ENCODE measurements at places on chromosomes 11 and 22.

DNA sequence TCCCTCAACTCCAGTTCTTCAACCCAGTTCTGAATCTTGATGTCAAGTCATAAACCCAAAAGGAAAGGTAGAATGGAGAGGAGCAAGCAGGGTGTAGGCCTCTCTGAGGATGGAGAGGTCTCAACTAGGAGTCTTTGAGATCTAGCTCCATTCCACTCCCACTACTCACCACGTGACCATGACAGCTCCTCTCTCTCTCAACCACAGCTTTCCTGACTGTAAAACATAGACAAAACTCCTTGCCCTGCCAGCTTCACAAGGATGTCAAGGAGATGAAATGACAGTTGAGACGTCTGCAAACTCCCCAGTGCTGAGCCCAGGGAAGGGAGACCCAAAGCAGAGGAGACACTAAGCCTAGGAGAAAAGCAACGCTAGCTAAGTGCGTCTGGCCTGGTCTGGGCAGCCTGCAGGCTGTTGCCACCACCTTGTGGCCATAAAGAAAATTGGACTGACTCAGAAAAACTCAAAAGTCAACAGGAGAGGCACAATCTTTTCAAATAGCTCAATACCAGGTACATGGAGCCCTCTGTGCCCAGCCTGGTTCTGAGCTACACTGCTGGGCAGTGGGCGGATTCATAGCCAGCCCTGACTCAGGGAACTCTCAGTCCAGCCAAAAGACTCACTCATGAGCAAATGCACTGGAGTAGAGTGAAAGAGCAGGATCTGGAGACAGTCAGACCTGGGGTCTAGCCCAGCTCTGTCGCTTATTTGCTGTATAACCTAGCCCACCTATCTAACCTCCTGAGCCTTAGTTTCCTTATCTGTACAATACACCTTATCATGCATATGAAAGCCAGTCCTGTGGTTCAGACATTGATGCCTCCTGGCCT lies 3.4 kb downstream of the CLPB start:
- DNase-seq = peak; percentile 30

GRCh38 chr11:102283116-102283485 lies 34.2 kb upstream of the BIRC3 start:
- DNase-seq = no peak

- DNase-seq = no peak
Observed at GRCh38 chr11:120465921-120466534, 45.5 kb upstream of the GRIK4 start.

GRCh38 chr11:130314184-130314749 lies 450 bp downstream of the ZBTB44 start:
- DNase-seq = peak; percentile 57

- no peak for DNase-seq
Observed at GRCh38 chr22:25347752-25348102, 128.3 kb downstream of the CRYBB2 start.

DNA sequence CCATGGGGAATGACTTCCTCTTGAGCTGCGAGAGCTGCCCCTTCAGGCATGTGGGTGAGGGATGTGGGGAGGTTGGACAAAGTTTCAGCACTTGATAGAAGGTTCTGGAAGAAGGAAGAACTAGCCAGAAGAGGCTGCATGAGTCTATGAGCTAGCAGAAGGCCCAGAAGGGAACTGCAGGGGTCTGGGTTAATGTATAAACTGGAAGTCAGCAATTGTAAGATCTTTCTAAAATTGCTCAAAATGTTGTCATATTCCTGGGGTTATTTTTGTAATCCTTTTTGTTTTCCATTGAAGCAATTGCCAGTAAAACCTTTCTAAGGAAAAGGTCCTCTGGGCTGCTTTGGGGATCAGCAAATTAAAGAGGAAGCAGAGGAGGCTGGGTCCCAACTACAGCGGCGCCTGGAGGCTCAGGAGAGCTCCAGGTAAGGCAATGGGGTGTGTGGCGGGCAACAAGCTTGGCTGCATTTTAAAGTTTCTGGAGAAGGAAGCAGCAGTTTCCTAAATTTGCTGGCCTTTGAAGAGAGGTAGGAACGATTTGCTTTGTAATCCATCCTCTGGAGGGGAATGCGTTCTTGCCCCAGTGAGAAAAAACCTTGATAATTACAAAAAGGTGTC lies 29.2 kb downstream of the ADAMTS15 start:
- no peak for DNase-seq

- DNase-seq = no peak
Observed at GRCh38 chr11:78612721-78613377, 38.2 kb upstream of the NARS2 start.

DNA sequence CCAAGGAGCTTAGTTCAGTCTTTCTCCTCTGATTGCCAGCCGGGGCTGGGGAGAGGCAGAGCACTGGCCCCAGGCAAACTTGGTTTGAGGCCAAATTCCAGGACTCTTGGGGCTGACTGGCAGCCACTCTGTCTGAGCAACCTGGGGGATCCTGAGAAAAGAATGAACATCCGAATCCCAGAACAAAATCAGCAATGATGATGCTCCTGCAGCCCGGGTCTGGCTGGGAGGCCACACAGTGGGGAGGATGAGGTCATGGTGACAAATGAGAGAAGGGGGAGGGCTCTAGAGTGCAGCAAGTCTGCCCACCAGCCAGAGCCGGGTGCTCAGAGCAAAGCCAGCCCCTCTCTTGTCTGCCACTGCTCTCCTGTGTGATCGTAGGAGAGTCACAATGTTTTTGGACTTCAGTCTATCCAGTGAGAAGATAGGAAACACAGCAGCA lies 71.8 kb upstream of the PAX6 start:
- DNase-seq = peak; percentile 34

GRCh38 chr11:45361551-45361950 lies 75.4 kb upstream of the SYT13 start:
- DNase-seq = no peak

DNA sequence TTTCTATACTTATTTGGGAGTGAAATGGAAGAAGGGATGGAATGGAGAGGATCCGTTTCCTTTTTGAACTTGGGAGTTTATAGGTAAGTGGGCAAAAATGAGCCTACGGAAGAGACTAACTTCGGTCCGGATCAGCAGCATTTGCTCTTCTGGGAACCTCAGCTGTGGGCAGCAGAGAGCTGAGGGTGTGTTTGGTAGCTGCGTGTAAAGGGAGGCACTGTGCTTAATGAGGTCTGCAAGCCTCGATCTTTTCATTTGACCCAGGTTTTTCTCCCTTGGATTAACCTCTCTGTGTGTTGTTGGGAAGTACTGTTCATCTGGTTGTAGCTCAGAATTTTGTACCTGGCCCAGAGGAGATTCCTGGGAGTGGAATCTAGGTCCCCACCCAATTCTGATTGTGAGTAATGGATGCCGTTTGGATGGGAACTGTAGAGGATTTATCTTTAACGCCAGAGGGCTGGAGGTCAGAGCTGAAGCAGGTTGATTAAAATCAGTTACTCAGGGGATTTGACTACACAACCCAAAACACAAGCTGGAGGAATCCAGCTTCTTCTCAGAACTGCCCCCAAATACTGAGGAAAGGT lies 201.6 kb upstream of the SORL1-AS1 start:
- no peak for DNase-seq

- DNase-seq = no peak
Observed at GRCh38 chr11:68878022-68878421, 25.6 kb downstream of the MRPL21 start.

DNA sequence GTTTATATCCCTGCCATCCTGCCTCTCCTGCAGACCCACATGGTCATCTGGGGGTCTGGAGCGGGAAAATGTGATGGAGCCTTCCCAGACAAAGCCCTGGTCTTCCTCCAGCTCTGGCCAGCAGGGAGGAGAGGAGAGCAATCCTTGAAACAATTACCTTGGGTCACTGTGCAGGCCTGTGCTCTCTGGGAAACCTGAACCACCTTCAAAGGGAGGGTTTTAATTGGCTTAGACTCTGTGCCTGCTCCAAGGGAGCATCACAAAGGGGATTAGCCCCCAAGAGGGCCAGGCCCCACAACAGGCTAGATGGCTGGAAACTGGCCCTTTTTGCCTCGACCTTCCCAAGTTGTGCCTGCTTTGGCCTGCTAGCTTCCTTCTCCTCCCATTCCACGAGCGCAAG lies 351.9 kb downstream of the TENM4 start:
- no peak for DNase-seq

GRCh38 chr11:6142936-6143335 lies 27.2 kb downstream of the OR52B2 start:
- no peak for DNase-seq

- no peak for DNase-seq
Observed at GRCh38 chr22:50157709-50158375, 12.7 kb upstream of the PANX2 start.

- no peak for DNase-seq
Observed at GRCh38 chr11:126366064-126366822, 10.8 kb downstream of the ST3GAL4 start.

GRCh38 chr22:23579870-23580575 lies at the start of gene IGLL1:
Gene IGLL1 (minus strand): TSS chr22:23580290. CDS start chr22:23580190, 100 bp downstream.
- no peak for DNase-seq

DNA sequence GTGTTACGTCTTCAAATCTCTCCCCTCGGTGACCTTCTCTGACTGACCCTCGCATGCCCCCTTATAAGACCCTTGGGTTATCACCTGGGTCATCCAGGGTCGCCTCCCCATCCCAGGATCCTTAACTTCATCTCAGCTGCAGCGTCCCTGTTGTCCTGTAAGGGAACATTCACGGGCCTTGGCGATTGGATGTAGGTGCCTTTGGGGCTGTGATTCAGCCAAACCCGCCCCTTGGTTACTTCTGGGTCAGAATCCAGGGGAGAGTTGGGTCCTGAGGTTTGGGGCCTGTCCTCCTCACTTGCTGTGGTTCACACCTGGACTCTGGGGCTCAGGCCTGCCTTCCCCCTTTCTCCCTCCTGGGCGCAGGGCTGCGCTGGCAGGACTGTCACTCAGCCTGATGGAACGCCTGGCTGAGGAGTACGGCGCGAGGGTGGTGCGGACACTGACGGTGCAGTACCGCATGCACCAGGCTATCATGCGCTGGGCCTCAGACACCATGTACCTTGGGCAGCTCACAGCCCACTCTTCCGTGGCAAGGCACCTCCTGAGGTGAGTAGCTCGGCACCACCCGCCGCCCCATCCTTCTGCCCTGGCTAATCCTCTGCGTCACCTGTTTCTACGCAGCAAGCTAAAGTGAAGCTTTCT lies 29.4 kb downstream of the IGHMBP2 start:
- no peak for DNase-seq

GRCh38 chr11:66429983-66430602 lies 8.6 kb downstream of the MRPL11 start:
- DNase-seq = peak; percentile 47

- DNase-seq = no peak
Observed at GRCh38 chr11:97445561-97445960, 1055.7 kb downstream of the JRKL start.

DNA sequence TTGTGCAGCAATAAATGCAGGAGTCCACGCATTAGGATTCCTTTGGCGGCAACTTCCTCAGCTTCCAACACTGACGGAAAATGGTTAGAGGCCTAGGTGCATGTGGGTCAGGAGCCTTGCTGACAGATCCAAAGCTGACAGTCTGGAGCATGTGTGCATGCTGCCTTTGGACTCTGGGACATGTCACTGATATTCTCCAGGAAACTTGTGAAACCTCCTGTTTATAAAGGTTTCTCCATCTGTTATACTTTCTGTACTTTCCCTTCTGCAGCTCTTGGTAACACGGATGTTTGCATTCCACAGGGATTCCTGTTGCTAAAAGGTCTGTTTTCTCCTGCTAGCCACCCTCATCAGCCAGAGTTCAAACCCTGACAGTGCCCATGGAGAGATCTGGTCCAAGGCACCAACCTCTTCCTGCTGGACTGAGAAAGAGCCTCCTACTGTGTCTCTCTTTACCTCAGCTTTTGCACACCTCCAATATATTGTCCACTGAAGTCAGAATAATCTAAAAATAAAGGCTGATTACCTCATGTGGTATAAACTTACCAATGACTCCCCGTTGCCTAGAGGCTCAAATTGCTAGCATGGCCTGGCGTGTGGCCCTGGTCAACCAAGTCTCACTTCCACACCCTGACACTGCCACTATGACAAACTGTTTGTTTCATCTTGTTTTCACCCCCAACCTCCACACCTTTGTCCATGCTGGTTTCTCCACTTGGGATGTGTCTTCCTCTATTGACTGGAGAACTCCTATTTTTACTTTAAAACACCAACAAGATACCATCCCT lies 31.1 kb upstream of the LYVE1 start:
- DNase-seq = no peak

DNA sequence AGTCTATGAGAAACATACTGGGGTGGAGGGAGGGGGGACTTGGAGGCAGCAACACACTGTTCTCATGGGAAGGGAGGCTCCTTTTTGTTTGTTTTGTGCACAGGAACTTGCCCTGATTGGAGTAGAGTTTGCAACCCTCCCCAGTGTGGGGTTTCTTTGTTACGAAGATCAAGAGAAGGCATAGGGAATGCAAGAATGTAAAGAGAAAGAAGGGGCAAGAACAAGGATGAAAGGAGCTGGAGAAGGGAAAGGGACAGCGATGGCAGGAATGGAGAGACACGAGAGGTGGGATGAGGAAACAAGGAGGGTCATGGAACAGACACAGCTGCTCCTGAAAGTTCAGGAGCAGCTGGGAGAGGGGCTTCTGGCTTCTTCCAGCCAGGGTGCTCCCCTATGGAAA lies 611.7 kb downstream of the NTM start:
- no peak for DNase-seq

- peak; percentile 69 for DNase-seq
Observed at GRCh38 chr11:70029115-70029860, 48.8 kb upstream of the ANO1 start.

- no peak for DNase-seq
Observed at GRCh38 chr22:48923996-48924395, 903.7 kb downstream of the BRD1 start.

DNA sequence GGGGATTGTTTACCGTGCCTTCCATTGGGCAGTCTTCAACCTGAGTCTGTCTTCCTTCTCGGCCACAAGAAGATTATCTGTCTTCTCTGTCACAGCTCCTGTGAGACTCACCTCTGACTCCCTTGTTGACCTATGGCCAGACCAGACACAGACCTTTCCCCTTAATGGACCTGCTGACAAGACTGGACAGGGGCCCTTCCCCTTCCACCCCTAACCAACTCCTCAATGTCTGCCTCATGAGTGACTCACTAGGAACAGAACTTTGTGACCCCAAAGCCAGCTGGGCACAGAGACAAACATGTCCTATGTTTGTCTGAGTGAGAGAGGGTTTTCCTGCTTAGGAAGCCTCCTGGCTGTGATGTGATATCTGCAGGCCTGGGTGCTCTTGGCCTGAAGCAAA lies 405.0 kb downstream of the BRD1 start:
- DNase-seq = no peak

DNA sequence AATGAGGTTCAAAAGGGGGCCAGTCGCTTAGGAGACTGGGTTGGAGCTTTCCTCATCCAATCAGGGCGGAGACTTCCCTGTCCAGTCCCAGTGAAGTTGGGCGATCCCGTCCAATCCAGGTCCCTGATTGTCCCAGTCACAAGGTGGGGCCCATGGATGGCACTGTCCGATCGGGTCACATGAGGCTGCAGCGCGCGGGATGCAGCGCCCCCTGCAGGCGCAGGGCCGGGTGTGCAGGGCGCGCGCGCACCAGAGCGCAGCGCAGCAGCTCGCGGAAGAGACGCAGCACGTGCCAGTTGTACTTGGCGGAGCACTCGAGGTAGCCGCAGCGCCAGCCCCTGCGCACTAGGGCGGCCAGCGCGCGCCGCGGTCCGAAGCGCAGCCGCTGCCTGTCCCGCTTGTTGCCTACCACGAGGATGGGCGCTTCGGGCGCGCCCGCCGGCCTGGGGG lies 2.3 kb downstream of the RASL10A start:
- no peak for DNase-seq
